ENCODE measurements at places on chromosomes 5 and 9.

GRCh38 chr9:92276331-92277032, 17.0 kb downstream of the IARS1 start:
- no peak for DNase-seq

DNA sequence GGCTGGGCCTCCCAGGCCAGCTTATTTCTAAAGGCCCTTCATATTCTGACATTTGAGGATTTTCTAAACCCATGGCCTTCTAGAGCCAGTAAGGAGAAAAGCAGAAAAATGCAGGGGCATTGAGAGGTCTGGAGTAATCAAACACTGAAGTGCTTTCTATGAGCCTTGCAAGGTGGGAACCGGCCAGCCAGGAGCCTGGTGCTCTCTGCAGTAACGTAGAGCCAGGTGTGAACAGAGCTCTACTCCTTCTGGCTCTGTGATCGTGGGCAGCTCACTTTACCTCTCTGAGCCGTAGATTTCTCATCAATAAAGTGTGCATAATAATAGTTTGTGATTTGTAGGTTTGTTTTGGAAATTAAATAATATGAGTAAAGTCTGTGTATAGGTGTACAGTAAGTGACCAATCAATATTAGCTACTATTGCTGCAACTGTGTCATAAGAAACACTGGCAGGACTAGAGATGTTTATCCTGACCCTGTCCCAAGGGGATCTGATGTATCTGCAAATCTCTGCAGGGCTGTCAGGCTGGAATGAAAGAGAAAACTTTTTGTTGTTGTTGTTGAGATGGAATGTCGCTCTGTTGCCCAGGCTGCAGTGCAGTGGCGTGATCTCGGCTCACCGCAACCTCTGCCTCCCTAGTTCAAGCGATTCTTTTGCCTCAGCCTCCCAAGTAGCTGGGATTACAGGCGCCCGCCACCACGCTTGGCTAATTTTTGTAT, 2.7 kb downstream of the SYNPO start:
- no peak for DNase-seq

DNA sequence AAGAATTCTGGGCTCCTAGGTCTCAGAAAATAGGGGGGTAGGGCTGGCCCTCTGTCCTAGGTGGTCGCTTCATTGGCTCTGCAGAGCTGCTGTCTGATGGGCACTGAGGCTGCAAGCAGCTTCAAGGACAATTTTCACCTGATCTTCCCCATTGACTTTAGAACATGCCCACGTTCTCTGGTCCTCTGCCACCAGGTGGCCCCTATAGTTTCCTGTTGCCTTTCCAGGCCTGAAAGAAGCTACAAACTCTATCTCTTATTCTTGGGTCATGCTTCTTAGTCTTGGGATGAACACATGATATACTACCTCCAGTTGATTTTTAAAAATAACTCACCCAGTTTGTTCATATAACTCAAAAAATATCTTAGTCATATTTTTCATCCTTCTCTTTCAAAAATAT, 26.3 kb downstream of the SPZ1 start:
- DNase-seq = no peak

- DNase-seq = no peak
Observed at GRCh38 chr9:105712773-105713172, 18.4 kb downstream of the TMEM38B start.

DNA sequence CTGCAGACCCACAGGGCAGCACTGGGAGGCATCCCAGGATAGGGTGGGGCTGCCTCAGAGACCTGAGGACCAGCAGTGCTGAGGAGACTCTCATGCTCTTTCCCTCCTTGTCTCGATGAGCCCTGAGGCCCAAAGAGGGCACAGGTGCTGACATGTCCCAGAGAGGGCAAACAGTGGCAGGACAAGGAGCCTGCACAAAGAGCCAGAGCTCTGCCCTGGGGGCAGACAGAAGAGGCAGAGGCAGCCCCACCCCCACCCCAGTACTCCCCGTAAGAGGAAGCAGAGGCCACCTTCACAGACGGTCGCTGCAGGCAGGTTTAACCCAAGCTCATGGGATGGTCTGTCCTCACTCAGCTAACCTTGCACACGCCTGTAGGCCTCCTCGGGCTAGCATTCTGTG, 29.4 kb upstream of the TTLL11 start:
- DNase-seq = no peak
